ENCODE measurements at places on chromosomes 5 and 9. TPM values are rescaled to one million over a fixed set of nuclear protein-coding genes. Genes with fewer than 3 reads are reported as not detected.
A peak's percentile ranks its signal among the peaks of the same experiment; 100 is the strongest.

DNA sequence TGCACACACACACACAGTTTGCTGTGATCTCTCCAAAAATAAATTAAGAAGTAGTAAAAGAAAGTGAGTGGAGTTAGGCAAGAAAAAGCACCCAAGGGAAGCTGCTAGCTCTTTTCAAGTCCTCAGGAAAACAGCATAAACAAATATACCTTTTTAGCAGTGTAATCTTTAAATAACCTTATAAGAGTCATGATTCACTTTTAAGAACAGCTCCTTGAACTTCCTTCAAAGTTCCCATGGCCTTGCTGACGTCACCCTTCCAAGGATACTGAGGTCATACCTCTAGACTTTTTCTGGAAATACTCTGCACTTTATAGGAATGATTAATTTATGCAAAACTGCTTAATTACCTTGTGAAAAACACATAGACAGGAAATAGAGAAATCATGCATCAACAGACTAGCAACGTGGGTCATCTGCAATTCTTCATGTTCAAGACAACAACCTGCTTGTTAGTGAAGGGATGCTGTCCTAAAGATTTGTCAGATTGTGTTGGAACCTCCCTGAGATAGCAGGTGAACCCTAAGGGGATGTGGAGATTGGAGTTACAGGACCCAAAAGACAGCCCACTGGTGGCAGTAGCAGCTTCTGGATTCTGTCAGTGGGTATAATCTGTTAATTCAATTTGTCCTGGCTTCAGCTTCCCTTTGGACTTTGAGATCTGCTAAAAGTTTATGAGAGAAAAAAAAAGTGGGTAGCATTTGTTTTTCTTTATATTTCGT is 229.0 kb downstream of the ELAVL2 start:
- no peak for DNase-seq

DNA sequence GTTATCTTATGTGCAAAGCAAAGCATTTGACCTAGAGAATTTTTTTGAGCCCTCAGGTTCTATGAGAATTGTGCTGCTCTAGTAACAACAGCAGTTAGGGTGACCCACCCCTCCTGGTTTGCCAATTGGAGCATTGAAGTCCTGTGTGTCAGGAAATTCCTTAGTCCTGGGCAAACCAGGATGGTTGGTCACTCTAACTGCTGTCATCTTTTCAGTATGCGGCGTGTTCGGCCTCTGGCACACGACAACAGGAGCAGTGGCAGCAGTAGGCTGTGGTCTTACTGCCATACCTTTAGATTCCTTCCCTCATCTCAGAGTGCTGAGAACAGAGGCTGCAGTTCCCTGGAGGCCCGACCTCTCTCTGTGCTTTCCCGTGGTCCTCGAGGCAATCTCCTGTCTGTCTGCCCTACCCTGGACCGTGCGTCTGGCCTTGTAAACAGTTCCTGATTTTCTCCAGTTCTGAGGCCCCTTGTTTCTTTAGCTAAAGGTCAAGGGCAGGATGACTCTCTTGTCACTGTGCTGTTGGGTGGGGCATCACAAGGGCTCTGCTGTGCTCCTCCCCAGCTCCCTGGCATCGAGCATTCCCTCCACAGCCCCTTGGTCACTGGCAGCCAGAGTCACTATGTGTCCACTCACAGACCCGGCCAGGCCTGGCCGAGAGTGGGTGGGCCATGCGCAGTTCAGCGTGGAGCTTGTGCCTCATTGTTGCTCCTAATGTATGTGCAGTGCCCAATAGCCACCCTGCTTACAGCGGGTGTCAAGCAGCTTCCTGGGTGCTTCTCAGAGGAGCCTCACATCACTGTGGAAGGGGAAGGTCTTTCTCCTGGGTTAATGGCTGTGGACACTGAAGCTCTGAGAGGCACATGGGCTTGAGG is 18.5 kb upstream of the COL15A1 start:
- DNase-seq = no peak

DNA sequence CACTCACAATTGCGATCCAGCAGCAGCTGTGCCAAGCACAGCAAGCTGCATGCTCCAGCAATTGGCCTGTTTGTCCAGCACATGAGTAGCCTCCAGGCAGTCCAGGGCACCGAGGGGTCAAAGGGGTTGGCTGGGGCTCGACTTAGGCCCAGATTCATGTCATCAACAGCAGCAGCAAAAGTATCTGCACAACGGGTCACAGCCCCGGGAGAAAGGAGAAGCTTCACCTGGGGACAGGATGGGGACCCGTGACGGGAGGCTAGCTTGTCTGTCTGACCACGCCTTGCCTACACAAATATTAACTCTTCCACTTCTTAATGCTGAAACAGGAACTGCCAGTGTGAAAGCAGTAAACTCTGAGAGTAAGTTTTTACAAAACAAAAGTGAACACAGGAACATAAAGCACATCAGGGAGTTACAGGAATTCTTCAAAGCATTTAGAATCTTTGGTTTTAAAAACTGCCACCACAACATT is 191.2 kb downstream of the PIK3R1 start:
- DNase-seq = no peak

GRCh38 chr9:120486347-120486746 is 93.6 kb downstream of the CDK5RAP2 start:
- DNase-seq = no peak

DNA sequence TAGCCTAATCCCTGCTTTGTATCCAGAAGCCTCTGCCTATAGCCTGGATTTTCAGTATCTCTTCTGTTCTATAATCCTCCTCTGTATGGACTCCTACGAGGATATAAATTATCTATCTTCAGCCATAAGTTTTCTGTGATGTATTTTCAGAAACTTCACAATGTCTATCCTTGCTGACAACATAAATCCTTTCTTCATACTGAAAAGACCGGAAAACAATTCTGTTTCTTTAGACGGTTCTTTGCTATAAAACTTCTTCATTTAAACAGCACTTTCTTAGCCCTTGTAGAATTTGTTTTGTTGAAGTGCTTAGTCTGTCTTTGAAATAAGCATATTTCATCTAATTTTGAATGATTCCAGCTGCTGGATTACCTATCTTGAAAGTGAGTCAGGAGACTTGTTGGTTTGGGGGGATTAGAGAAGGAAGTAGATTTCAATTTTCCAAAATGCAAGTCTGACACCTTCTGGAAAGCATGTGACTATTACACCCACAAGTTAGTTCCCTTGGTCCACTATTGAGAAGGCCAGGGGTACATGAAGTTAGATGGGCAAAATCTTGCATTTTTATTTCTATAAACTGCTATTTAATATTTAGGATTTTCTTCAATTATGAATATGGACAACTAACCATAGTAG is 96.3 kb upstream of the RANBP3L start:
- DNase-seq = peak; percentile 49

- DNase-seq = peak; percentile 16
These were observed 38.5 kb upstream of the SLC44A1 start for GRCh38 chr9:105205787-105206495.

- no peak for DNase-seq
These were observed 7.8 kb downstream of the AGPAT2 start for GRCh38 chr9:136679431-136679941.

DNA sequence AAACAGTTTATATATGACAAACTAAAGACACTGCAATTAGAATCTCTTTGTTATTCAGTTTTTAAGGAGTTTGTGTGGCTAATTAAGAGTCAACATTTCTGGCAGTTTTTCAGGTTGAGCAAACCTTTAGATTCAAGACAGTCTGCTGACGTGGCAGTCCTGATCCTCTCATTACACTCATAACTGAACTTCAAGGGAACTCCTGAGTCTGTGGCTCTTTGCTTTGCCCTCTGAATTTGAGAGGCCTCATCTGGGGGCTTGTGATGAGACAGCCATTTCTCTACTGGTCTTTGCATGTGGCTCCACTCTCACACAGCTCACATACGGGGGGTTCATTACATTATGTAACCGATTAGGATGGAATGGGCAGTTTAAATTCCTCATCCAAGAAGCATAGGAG is 182.9 kb upstream of the MEF2C start:
- no peak for DNase-seq

GRCh38 chr5:34604119-34604675 is 51.9 kb upstream of the RAI14 start:
- DNase-seq = no peak

GRCh38 chr5:107873877-107874276 is 203.1 kb upstream of the EFNA5 start:
- no peak for DNase-seq

- DNase-seq = no peak
These were observed 709 bp downstream of the UAP1L1 start for GRCh38 chr9:137077758-137078693.

The ANKDD1B gene
- total RNA-seq = 0.22 TPM

The ENHO gene
- not detected for total RNA-seq

The LHX3 gene
- not detected for total RNA-seq

The MCTP1 gene
- 55.8 TPM for total RNA-seq

The KIAA0825 gene
- 0.44 TPM for total RNA-seq

The SPATA31D4 gene
- total RNA-seq = not detected

The ELOVL7 gene
- under 0.01 TPM for total RNA-seq

The EQTN gene
- total RNA-seq = not detected

The NR5A1 gene
- total RNA-seq = not detected
